ENCODE measurements at places on chromosomes 2 and 18.
A peak's percentile ranks its signal among the peaks of the same experiment; 100 is the strongest.

- no peak for DNase-seq
These were observed 27.6 kb upstream of the CDC42EP3 start for GRCh38 chr2:37698931-37699481.

GRCh38 chr2:189273734-189274133, 94.2 kb upstream of the COL5A2 start:
- no peak for DNase-seq

GRCh38 chr2:241025639-241026038, 27.2 kb downstream of the SNED1 start:
- no peak for DNase-seq

GRCh38 chr18:67043276-67043675, 439.4 kb upstream of the CDH19 start:
- no peak for DNase-seq

- DNase-seq, result no peak
These were observed 758.0 kb upstream of the ZEB2 start for GRCh38 chr2:145277922-145278321.

GRCh38 chr18:44725300-44726058, 44.8 kb downstream of the SETBP1 start:
- no peak for DNase-seq

GRCh38 chr2:28134262-28134812, 243.8 kb downstream of the BABAM2 start:
- no peak for DNase-seq

DNA sequence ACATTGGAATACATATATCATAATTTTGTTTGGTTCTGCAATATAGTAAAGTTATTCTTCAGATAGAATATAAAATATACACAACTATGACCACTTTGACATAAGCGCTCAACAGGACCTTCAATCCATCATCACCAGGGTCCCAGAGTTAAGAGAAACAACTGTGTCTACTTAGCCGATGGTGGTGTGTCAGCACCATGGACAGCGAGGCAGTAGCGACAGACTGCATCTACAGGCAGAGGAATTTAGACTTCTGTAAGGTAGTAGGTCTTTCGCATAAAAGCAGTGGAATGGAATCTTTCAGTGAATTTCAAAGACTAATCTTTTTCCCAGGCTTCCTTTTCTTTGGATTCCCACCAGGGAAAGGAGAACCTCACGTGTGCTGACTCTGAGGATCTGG, 20.5 kb upstream of the LRPPRC start:
- DNase-seq, result peak; percentile 9

DNA sequence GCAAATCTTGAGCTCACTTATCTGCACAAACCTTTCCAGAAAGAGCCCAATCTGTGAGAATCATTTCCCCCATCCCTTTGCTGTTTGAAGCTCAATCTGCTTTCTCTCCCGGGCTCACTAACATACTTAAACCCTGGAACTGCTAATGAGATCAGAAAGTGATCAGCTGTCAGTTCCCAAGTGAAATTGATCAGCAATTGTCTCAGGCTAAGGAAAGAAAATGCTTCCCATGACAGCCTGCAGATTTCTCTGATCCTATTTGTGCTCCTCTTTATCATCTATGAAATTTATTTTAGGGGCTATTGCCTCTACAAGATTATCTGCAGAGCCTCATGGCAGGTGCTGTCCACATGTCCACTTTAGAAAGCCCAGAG, 239.0 kb upstream of the CXCR4 start:
- no peak for DNase-seq

- DNase-seq, result no peak
These were observed 432.2 kb upstream of the KLHL29 start for GRCh38 chr2:22952656-22953225.

DNA sequence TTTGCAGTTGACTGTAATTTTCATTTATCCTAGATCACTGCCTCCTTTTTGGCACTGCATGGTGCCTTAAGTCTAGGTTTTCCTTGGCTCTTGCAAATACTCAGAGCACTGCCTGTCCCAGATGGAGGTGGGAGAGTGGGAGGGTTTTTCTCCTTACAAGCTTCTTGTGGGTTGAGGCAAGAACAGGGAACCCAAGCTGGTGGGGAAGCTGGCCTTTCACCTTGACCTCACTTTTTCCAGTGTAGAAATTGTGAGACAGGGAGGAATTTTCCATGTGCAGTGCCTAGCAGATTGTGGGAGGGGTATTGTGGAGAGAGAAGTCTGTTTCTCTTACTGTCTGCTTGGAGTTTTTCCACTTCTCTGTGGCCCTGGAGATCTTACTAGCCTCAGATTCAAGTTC, 21.5 kb downstream of the GALNT1 start:
- no peak for DNase-seq

DNA sequence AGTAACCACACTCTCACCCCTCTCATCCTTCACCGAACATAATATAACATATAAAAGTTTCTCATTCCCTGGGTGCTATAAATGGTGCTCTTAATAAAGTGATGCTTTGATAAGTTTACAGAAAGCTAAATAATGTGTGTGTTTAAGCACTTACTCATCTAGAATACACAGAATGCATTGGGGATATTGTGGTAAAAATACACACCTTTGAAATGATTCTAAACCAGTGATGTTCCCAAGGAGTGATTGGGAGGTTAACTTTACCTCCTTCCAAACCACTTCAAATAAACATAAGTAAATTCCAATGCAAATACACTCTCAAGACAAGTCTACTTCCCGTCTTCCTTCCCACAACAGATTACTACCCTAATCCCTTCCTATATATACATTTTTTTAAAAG, 85.3 kb upstream of the TWSG1 start:
- no peak for DNase-seq

DNA sequence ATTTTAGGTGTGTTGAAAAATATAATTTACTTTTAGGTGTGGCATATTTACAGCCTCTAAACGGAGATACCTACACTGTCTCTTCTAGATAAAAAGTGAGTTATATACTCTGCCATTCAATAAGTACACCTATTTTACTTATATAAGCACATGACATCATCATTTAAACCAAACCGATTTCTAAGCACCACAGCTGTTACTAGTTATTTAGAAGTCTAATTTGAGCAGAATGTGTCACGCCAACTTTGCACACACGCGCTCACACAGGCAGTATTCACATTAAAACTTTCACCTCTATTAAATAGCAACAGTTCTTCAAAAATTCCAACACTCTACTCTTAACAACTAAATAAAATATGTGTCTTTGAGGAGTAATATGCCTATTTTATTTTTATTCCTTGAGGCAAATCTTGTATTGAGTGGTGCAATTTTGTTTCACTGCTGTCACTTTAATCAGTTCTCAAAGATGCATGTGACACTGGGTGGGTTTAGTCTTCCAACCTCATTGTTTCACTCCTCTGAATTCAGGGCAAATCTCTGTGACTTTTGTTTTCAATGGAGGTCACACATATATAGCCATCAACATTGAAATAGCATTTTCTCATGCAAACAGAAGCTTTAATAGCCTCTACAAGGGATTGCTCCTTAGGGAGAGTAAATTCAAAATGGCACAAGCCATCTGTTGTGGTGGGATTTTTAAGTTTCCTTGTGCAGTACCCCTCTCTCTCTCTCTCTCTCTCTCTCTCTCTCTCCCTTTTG, 721.0 kb downstream of the PLCL1 start:
- no peak for DNase-seq

- no peak for DNase-seq
These were observed 69.7 kb downstream of the LYPD6 start for GRCh38 chr2:149399934-149400615.

DNA sequence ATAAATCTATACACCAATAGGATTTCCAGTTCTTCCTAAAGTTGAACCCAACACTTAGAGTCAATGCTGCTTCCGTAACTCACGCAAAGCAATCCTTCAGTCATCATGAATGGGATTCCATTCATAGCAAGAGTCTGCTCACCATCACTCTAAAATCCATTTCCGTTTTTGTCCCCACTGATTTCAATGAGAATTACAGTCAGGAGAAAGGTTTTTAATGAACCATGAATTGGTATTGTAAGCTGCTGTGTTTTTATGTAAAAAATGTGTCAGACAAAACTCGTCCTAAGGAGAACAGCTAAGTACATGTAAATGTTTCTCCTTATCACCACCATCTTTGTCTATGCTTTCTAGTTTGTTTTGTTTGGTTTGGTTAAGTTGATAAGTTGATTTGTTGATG, 391.5 kb downstream of the IRS1 start:
- no peak for DNase-seq

- no peak for DNase-seq
These were observed 40.6 kb upstream of the GCFC2 start for GRCh38 chr2:75751360-75751759.

DNA sequence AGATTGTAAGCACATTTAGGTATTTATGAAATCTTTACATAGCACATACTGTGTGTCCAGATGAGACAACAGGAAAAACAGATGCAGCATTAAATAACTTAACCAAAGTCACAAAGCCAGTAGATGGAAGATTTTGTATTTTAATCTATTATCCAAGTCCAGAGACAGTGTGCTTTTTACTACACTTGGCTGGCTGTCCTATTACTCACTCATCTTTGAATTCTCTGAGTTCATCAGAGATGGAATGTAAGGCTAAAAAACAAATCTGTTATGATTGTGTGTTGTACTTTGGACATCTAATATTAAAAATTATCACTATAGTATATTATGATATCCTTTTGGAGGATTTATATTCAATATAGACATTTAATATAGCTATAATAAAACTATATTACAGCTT, 1189.4 kb downstream of the DSC3 start:
- no peak for DNase-seq

- DNase-seq, result no peak
These were observed 24.0 kb downstream of the TGFA start for GRCh38 chr2:70529610-70530009.

DNA sequence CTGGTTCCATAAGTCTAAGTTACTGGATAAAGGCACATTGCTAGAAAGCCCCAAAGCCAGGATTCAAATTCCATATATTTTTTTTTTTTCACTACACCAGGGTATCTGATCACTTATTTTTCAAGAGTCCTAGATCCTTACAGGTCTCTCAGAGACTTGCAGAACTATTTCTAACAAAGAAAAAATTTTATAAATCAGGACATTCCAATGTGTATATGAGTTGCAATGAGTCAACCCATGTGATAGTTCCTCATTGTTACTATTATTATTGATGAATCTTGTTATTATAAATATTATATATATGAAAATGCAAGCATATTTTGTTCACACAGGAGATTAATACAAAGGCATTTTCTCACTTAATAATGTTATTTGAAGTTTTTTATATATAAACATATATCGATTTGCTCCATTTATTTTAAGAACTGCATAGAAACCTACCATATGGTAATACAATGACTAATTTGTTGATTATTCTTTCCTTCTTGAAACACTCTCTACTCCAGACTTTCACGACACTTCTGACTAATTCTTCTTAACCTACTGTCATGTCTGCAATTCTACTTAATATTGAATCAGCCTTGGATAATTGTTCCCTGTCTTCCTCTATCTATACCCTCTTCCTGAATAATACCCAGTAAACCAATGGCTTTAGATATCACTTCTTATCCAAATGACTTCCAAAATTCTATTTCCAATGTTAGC, 968.4 kb upstream of the NRXN1 start:
- no peak for DNase-seq

- no peak for DNase-seq
These were observed 55.2 kb downstream of the LDLRAD4 start for GRCh38 chr18:13273800-13274199.

DNA sequence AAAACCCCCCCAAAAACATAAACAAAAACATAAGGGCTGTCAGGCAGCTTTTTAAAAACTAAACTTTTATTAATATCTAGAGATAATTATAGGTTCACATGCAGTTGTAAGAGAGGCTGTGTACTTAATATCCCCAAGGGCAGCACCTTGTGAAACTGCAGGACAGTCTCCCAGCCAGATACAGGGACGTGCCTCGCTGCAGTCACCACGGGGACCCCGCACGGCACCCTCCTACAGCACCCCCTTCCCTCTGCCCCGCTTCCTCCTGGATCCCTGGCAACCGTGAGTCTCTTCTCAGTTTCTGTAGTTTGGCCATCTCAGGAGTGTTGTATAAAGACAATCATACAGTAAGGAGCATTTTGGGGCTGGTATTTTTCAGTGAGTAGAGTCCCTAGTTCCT, 6.8 kb upstream of the COLEC11 start:
- DNase-seq, result no peak

DNA sequence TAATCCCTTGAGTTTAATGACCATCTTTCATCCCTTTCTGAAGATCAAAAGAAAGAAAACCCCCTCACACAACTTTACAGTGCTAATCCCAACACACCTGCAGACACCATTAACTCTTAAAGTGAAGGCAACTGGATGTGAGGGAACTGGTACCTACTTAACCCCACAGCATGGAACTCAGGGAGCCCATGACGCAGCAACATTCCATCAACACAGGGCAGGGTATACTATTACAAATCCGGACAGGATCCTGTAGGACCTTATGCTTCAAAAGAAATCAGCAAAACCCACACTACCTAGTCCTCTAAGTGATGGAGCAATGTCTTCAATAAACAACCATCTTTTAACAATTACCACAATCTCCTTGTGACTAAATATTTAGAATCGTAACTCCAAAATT, 78.6 kb downstream of the FARSB start:
- DNase-seq, result no peak

- no peak for DNase-seq
These were observed 27.2 kb upstream of the ACYP2 start for GRCh38 chr2:54088191-54088634.

GRCh38 chr18:6004119-6004518, 108.8 kb upstream of the TMEM200C start:
- no peak for DNase-seq

DNA sequence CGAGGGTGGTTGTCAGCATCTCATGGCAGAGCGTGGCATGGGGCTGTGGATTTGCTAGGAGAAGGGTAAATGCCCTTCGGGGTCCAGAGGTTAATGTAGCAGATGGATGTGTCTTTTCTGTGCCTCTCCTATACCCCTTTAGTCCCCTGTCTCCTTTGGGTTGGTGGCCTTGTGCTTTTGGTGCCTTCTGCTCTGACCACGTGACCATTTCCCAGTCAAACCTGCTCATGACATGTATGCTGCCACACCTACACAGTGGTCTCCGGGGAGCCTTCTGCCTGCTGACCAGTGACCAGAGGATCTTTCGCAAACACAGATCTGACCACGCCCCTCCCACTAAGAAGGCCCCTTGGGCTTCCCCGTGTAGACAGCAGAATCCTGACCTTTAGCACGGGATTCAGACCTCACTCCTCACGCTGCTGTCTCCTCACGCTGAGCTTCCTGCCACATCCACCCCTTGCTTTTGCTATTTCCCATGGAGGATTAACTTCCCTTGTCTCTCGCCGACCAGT, 116.2 kb downstream of the ACOXL start:
- no peak for DNase-seq

DNA sequence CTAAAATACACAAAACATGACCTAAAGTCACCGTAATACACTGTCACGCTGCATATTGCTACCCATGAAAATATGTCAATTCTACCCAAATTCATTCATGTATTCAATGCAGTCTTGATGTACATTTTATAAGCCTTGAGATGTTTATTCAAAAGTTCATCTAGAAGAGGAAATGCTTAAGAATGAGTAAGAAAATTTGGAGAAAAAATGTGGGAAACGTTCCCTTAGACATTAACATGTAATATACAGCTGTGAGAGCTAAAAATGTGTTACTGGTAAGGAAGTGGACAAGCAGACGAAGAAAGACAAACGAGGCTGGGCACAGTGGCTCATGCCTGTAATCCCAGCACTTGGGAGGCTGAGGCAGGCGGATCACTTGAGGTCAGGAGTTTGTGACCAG, 37.3 kb downstream of the THAP4 start:
- no peak for DNase-seq

Data from fibroblast of the conjunctiva (primary cell).